ENCODE measurements at places on chromosomes 5 and 9. TPM values are rescaled to one million over a fixed set of nuclear protein-coding genes. Genes with fewer than 3 reads are reported as not detected.

- H3K4me1 ChIP-seq, result no peaks in the 10 kb centered on the region
- H3K27ac ChIP-seq, result no peak overlapping the region
- no peak for DNase-seq
- H3K4me3 ChIP-seq, result no peak overlapping the region
Measured at GRCh38 chr5:119651486-119651885, 22.1 kb downstream of the FAM170A start.

DNA sequence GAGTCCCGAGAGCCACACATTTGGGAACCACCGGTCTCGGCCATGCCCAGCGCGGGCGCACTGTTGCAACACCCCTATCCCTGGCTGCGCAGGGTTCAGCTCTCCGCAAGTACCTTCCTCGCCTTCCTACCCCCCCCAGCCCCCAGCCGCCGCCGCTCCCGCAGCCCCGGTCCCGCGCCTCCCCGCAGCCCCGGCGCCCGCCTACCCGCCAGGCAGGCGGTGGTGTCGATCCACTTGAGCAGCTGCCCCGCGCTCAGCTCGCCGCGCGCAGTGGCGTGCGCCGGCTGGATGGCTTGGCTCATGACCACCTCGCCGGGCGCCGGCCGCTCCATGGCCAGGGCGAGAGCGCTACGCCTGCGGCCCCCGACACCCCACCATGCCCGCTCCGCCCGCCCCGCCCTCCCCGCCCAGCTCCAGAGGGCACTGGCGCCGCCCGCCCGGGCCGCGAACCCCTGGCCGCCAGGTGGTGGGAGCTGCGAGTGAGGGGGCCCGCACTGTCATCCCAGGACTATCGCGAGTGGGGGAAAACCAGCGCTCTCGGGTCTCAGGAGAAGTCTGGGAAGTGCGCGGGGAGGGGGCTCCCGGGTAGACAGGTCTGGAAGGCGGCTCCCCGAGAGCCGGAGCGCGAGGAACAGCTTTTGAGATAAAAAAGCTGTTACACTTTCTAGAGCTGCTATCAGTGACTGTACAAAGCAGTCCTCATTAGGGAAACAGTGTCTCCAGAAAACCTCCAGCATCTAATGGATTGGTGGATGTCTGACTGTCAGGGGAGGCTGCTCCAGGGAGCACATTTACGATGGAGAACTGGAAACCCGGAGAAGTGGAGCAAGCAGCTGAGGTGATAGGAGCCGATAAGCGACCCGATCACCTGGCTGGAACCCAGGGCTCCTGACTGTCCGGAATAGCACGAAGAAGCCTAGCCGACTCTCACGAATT is at the start of gene ACOT12:
Gene ACOT12 (minus strand): TSS at position 352 of the 936 bp plus-strand sequence. CDS start 20 bp downstream, at position 332.
- H3K36me3 ChIP-seq, result no peaks in the 10 kb centered on the region
- peaks cover 5% of the 10 kb centered on the region for H3K4me1 ChIP-seq
- H3K4me3 ChIP-seq, result peak within 1 kb of the TSS; percentile 49
- no peak for DNase-seq

GRCh38 chr5:31825518-31826068 is 186.7 kb downstream of the PDZD2 start:
- H3K4me3 ChIP-seq, result no peak overlapping the region
- DNase-seq, result peak; percentile 83
- no peaks in the 10 kb centered on the region for H3K4me1 ChIP-seq
- H3K36me3 ChIP-seq, result no peaks in the 10 kb centered on the region

DNA sequence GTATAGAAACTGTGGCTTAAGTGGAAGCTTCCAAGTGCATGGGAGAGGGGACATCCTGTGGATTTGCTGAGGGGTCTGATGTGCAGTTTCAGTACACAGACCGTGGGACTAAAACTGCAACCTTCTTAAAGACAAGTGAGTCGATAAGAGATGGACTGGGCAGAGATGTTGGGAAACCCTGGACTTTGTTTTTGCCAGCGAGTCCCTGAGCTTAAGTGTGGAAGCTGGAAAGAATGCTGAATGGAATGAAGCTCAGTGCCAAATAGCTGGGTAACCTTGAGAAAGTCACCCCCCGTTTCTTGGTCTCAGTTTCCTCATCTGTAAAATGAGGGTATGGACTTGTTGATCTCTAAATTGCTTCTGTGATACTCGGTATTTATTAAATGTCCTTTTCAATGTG is 37.3 kb upstream of the KLF9 start:
- peaks cover 2% of the 10 kb centered on the region for H3K27me3 ChIP-seq
- no peaks in the 10 kb centered on the region for H3K36me3 ChIP-seq
- DNase-seq, result no peak
- no peak overlapping the region for H3K27ac ChIP-seq

- H3K4me1 ChIP-seq, result peaks cover 50% of the 10 kb centered on the region
- no peak for DNase-seq
- H3K36me3 ChIP-seq, result peaks cover 20% of the 10 kb centered on the region
- peak overlapping the region; percentile 49 for H3K4me3 ChIP-seq
- H3K27me3 ChIP-seq, result no peaks in the 10 kb centered on the region
Measured at GRCh38 chr9:133127340-133127981, 6.4 kb upstream of the RALGDS start.

DNA sequence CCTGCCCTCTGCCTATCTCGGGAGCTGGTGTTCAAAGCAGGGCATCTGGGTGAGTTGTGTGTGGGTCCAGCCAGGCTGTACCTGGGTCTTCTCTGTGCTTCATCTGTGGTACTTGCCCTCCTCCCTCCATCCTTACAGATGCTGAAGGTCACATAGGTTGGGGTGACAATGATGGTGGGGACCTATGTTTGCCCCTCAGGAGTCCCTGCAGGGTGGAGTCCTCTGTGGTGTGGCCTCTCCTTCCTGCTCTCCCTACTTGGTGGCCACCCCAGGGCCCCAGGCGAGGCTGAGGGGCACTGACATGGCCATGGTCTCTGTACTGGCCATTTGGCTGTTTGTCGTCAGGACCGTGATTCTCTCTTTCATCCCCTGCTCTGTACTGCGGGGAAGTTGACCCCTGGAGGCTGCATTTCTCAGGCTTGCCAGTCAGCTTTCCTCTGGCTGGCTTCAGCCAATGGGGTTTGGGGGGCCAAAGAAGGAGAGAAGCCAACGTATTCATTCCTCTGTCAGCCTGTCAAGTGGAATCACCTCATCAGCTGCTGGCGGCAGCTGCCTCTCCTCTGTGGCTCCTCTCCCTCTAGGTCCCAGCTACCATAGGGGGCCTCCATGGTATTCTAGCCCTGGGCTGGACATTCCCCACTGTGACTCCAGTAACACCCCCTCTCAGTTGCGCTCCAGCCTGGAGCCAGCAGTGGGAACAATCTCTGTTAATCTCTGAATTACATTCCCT is 4.6 kb downstream of the DCANP1 start:
- H3K27me3 ChIP-seq, result peaks cover 7% of the 10 kb centered on the region
- H3K4me3 ChIP-seq, result no peak overlapping the region
- H3K4me1 ChIP-seq, result no peaks in the 10 kb centered on the region
- no peak overlapping the region for H3K27ac ChIP-seq

- H3K27me3 ChIP-seq, result no peaks in the 10 kb centered on the region
- no peaks in the 10 kb centered on the region for H3K4me1 ChIP-seq
- no peak overlapping the region for H3K27ac ChIP-seq
- peaks cover 27% of the 10 kb centered on the region for H3K36me3 ChIP-seq
- no peak overlapping the region for H3K4me3 ChIP-seq
- DNase-seq, result no peak
Measured at GRCh38 chr5:78064941-78065472, 229.5 kb downstream of the AP3B1 start.

DNA sequence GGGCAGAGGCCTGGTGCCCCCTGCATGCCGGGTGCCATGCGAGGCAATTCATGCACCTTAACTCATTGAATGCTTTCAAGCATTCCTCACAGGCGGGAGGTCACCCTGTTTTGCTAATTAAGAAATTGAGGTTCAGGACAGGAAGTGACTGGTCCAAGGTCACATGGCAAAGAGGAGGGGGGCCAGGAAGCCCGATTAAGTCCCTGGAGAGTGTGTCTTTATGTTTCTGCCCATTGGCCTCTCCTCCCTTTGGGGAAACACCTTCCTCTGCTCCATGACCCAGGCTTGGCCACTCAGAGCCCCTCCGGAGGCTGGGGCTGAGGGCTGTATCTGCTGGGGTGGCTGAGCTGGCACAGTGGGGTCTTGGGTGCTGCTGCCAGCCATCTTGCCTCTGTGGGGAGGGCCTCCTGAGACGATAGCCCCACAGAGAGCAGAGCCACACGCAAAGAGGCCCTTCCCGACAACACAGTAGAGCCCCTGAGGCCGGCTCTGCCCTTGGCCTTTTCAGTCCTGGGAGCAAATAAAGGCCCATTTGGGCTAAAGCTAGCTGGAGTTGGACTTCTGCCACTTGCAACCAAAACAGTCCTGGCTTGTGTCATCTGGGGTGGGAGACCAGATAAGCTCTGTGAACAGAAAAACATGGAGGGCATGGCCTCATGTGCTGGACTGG is 90.8 kb upstream of the NEURL1B start:
- no peak overlapping the region for H3K4me3 ChIP-seq
- H3K36me3 ChIP-seq, result no peaks in the 10 kb centered on the region
- no peak overlapping the region for H3K27ac ChIP-seq
- no peaks in the 10 kb centered on the region for H3K27me3 ChIP-seq
- no peaks in the 10 kb centered on the region for H3K4me1 ChIP-seq

- H3K4me1 ChIP-seq, result peaks cover 31% of the 10 kb centered on the region
- no peaks in the 10 kb centered on the region for H3K36me3 ChIP-seq
- peak overlapping the region; percentile 86 for H3K4me3 ChIP-seq
- peaks cover 15% of the 10 kb centered on the region for H3K27me3 ChIP-seq
- DNase-seq, result no peak
Measured at GRCh38 chr5:43193894-43194265, 1.9 kb downstream of the NIM1K start.

GRCh38 chr5:7869474-7870136 is 657 bp downstream of the MTRR start:
- H3K36me3 ChIP-seq, result peaks cover 49% of the 10 kb centered on the region
- no peaks in the 10 kb centered on the region for H3K27me3 ChIP-seq
- peak overlapping the region; percentile 86 for H3K27ac ChIP-seq
- peak; percentile 82 for DNase-seq
- H3K4me3 ChIP-seq, result peak overlapping the region; percentile 99

DNA sequence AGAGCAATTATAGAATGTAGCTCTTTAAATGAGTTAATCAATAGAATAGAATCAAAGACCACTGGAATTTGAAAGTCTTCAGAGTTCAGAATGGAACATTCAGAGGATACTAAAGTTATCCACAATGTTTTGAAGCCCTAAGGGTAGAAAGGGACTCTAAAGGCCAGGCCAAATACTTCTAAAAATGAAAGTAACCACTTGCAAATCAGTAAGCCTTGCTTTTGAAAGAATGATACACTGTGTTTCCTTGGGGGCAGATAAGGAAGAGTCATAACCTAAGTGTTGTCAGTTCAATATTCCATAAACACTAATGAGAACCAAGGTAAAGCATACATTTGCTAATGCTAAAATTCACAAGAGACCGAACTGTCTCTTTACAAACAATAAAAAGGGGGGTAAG is 813.5 kb downstream of the PTPRD start:
- H3K27me3 ChIP-seq, result no peaks in the 10 kb centered on the region
- no peaks in the 10 kb centered on the region for H3K36me3 ChIP-seq
- no peak overlapping the region for H3K27ac ChIP-seq
- no peaks in the 10 kb centered on the region for H3K4me1 ChIP-seq
- no peak overlapping the region for H3K4me3 ChIP-seq

- H3K27ac ChIP-seq, result no peak overlapping the region
- DNase-seq, result no peak
- no peaks in the 10 kb centered on the region for H3K36me3 ChIP-seq
- H3K27me3 ChIP-seq, result no peaks in the 10 kb centered on the region
- H3K4me3 ChIP-seq, result no peak overlapping the region
Measured at GRCh38 chr5:149646564-149646963, 65.3 kb downstream of the ARHGEF37 start.

GRCh38 chr5:132363431-132364112 is 5.9 kb upstream of the SLC22A5 start:
- no peaks in the 10 kb centered on the region for H3K36me3 ChIP-seq
- no peak overlapping the region for H3K27ac ChIP-seq

GRCh38 chr5:141692919-141693725 is 11.1 kb upstream of the ARAP3 start:
- peaks cover 30% of the 10 kb centered on the region for H3K27me3 ChIP-seq
- H3K27ac ChIP-seq, result peak overlapping the region; percentile 86
- no peaks in the 10 kb centered on the region for H3K36me3 ChIP-seq
- H3K4me1 ChIP-seq, result peaks cover 32% of the 10 kb centered on the region

- peak overlapping the region; percentile 45 for H3K27ac ChIP-seq
- H3K36me3 ChIP-seq, result peaks cover 3% of the 10 kb centered on the region
- no peaks in the 10 kb centered on the region for H3K27me3 ChIP-seq
- peak; percentile 67 for DNase-seq
Measured at GRCh38 chr9:125632321-125633115, 74.5 kb downstream of the MAPKAP1 start.

- no peak overlapping the region for H3K27ac ChIP-seq
- H3K36me3 ChIP-seq, result no peaks in the 10 kb centered on the region
- peaks cover 4% of the 10 kb centered on the region for H3K27me3 ChIP-seq
- no peak overlapping the region for H3K4me3 ChIP-seq
- DNase-seq, result no peak
Measured at GRCh38 chr5:1227667-1228066, 2.5 kb downstream of the SLC6A18 start.

GRCh38 chr5:78719504-78720219 is 71.1 kb upstream of the LHFPL2 start:
- no peaks in the 10 kb centered on the region for H3K36me3 ChIP-seq
- H3K4me1 ChIP-seq, result no peaks in the 10 kb centered on the region
- no peak overlapping the region for H3K4me3 ChIP-seq
- DNase-seq, result no peak
- no peak overlapping the region for H3K27ac ChIP-seq

- H3K4me1 ChIP-seq, result no peaks in the 10 kb centered on the region
- no peak overlapping the region for H3K4me3 ChIP-seq
- DNase-seq, result no peak
- H3K27ac ChIP-seq, result no peak overlapping the region
- H3K36me3 ChIP-seq, result no peaks in the 10 kb centered on the region
- H3K27me3 ChIP-seq, result no peaks in the 10 kb centered on the region
Measured at GRCh38 chr5:24854350-24854749, 209.6 kb upstream of the CDH10 start.

GRCh38 chr5:83964271-83964670 is 243.6 kb upstream of the HAPLN1 start:
- H3K4me1 ChIP-seq, result no peaks in the 10 kb centered on the region
- H3K27ac ChIP-seq, result no peak overlapping the region
- no peak for DNase-seq
- no peaks in the 10 kb centered on the region for H3K36me3 ChIP-seq

The KIF12 gene
- total RNA-seq, result not detected

The IFNA2 gene
- not detected for total RNA-seq

The CNTRL gene
- total RNA-seq, result 68.3 TPM

The GFRA3 gene
- not detected for total RNA-seq

The KIF4B gene
- total RNA-seq, result 0.07 TPM

The PITX1 gene
- total RNA-seq, result 0.78 TPM

The KCNN2 gene
- not detected for total RNA-seq

The PTGES gene
- 0.09 TPM for total RNA-seq

The PCDHGA4 gene
- total RNA-seq, result 0.37 TPM

Data from activated CD4-positive, alpha-beta T cell treated with anti-CD3 and anti-CD28 coated beads, Interleukin-2, amount 10 ng/mL, durations not matched to agents 24 days and 14 days (primary cell).